ENCODE measurements at places on chromosomes 6 and 20.

- no peak for DNase-seq
Measured at GRCh38 chr6:167136376-167136775, 13.5 kb downstream of the CCR6 start.

DNA sequence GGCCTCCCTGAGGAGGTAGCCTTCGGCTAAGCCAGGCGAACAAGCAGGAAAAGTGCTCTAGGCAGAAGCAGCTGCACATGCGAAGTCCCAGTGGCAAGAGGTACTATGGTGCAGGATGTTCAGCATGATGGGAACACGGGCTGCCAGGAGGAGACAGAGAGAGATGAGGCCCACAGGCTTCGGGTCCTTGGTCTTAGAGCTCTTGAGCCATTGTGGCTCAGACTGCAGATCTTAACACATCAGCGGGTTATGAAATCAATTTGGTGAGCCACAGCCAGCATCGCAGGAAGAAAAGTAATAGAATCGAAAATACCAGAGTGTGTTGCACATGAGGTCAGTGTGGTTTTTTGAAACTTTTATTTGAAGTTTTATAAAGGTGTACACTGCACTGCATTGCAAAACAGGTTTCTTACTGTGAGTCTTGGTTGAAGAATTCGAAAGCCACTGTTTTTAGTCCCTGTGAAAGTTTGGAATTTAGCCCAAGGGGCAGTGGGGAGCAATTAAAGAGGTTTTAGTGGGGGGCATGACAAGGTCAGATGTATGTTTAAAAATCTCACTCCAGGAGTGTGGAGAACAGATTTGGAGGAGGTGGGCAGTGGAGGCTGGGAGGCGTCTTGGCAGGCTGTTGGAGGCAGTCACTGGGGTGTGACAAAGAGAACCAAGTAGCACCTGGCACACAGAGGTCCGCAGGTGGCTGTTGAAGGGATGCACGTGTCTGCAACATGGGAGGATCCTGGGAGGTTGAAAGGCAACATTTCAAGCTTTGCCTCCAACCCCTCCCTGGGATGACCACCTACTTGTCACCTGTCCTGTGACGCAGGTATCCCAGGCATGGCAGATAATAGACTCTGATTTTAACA, 69.3 kb downstream of the EYA2 start:
- peak; percentile 19 for DNase-seq

DNA sequence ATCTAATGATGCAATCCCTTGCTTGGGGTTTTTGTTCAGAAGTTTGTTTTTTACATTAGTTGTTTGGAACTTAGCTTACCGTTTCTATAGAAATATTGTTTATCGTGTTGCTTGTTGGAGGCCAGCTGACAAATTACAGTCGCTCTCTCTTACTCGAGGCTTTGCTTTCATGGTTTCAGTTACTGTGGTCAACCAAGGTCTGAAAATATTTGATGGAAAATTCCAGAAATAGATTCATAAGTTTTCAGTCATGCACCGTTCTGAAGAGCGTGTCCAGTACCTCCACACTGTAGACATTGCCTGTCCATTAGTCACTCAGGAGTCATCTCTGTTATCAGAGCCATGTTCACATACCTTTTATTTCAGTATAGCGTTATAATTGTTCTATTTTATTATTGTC, 47.9 kb downstream of the DEK start:
- DNase-seq: no peak

DNA sequence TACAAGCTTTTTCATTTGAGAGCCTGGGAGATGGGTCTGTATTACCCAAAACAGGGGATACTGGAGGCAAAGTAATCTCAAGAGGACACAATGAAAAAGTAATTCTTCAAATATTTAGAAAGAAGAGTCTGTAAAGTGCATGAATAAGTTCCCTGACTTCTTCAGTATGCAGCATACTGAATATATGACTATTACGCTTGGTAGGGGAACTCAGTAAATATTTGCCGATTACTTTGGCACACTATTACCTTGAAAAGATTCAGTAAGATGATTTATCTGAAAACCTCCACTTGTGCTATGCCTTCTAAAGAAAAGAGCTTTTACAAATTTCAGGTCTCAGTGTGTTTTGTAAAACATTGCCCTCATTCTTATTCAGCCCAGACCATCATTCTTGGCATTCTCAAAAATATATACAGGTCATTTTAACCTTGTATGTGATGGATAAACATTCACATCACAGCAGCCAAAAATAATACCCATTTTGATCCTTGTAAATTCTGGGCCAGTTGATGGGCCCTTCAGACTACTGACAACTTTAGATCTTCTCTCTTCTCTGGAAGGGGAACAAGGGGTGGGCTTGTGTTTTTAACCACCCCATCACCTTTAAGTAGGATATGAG, 125.9 kb downstream of the EDN1 start:
- no peak for DNase-seq

GRCh38 chr6:145420599-145420998, 314.7 kb downstream of the EPM2A start:
- DNase-seq: peak; percentile 39

- DNase-seq: no peak
Measured at GRCh38 chr6:157519255-157520116, 138.5 kb downstream of the ZDHHC14 start.

DNA sequence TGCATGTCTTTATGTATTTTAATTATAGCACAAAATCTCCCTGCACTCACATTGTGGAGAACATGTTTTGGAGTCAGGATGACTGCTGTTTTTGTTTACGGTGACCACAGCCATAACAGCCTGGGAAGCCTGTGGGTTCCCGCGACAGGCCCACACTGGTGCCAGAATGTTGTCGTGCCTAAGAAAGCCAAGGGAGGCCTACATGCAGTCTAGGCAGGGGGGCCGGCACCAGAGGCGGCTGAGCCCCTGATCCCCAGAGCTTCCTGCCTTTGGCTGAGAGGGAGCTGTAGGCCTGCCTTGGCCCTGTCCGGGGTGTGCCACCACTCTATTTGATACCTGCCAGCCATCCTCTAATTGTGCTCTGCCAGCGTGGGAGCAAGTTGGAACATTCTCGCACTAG, 46.7 kb downstream of the TBC1D7 start:
- DNase-seq: no peak

GRCh38 chr6:16907991-16908390, 146.7 kb upstream of the ATXN1 start:
- no peak for DNase-seq

GRCh38 chr6:116191881-116192280, 62.0 kb downstream of the TSPYL4 start:
- DNase-seq: peak; percentile 8

DNA sequence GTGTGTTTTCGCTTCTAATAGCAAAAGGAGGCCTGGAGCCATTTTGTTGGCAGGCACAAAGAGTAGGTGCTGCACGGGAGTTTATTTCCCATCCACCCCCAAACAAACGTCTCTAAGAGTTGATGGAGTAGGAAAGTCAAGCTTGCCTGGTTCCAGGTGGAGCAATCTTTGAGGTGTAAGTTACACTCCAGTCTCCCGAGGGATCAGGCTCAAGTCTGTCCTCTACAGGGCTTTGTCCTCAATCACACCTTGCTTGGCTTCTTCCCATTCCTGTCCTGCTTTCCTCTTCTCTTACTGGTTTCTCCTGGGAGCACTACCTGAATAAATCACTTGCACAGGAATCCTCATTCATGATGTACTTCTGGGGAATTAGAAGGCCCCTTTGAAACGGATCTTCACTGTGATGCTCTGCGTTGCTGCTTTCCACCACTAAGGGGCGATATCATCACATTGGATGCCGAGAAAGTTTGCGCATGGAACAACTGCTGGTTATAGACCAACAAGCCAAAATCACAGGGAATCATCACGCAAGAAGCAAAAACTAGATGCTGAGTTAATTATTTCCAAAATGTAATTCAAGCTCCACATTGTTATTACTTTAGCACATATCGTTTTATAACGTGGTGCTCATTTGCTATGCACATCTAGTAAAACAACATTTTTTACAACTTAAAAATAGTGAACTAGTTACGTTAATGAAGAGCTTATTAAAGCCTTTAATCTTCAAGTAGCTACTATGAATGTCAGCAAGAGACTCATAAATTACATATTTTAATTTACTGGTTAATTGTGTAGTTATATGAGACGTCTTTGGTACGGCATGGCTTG, 156.8 kb downstream of the DNAH8 start:
- DNase-seq: peak; percentile 47

- DNase-seq: no peak
Measured at GRCh38 chr20:34365765-34366213, 2.7 kb downstream of the ITCH start.

- DNase-seq: no peak
Measured at GRCh38 chr6:3899061-3899460, 49.9 kb downstream of the FAM50B start.

DNA sequence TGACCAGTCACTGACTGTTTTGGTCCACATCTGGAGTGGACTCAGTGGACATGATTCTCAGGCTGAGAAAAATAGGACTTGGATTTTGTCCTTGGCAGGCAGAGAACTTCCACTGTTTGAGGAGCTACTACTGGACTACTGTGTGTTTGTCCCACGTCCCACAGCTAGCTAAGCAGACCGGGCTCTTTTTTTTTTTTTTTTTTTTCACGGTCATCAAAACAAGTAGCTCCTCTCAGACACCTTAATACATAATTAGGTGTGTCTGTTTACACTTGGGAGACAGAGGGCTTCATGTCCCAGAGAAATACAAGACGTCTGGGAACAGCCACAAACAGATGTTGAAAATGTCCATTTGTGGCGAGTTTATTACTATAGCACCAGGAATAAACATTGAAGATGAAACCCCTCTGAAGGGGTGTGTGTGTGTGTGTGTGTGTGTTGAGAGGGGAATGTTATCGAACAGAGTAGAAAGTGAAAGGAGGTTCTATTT, 155.0 kb upstream of the SUPT3H start:
- DNase-seq: no peak

- DNase-seq: no peak
Measured at GRCh38 chr6:119482850-119483285, 133.3 kb upstream of the MAN1A1 start.

GRCh38 chr6:43796168-43796567, 26.2 kb downstream of the VEGFA start:
- DNase-seq: no peak

- DNase-seq: no peak
Measured at GRCh38 chr6:157898169-157898568, 75.1 kb downstream of the SNX9 start.

DNA sequence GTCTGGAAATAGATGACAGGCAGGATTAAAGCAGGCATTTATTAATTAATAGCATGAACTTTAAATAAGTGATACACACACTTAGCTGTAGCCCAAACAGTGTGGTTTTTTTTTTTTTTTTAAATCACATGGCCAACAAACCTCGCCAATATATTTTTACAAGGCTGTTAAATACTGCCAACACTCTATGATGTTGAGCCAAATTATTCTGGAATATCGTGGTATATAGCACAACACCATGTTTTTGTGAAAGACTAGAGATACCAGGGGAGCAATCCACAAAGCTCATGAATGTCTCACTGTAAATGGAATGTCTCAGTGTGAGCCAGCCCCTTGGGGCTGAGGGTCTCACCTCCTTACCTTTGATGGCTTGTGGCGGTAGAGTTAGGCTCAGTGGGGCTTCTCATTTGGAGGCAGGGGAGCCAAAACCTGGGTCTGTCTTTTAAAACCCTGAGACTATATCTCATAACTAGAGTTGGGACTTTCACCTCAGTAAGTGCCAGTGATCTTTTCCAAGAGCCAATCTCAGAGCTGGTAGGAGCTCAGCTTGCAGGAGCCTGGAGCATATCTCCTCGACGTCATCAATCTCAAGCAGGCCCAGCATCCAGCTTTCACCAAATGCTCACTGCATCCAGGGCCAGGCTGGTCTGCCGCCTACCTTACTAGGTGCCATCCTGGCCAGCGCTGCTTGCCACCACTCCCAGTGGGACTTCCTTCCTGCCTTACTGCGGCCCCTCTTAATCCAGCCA, 78.5 kb upstream of the FAM184A start:
- no peak for DNase-seq

- no peak for DNase-seq
Measured at GRCh38 chr6:47149066-47149465, 106.9 kb upstream of the ADGRF1 start.

- DNase-seq: no peak
Measured at GRCh38 chr20:57774951-57775350, 65.1 kb upstream of the PMEPA1 start.

DNA sequence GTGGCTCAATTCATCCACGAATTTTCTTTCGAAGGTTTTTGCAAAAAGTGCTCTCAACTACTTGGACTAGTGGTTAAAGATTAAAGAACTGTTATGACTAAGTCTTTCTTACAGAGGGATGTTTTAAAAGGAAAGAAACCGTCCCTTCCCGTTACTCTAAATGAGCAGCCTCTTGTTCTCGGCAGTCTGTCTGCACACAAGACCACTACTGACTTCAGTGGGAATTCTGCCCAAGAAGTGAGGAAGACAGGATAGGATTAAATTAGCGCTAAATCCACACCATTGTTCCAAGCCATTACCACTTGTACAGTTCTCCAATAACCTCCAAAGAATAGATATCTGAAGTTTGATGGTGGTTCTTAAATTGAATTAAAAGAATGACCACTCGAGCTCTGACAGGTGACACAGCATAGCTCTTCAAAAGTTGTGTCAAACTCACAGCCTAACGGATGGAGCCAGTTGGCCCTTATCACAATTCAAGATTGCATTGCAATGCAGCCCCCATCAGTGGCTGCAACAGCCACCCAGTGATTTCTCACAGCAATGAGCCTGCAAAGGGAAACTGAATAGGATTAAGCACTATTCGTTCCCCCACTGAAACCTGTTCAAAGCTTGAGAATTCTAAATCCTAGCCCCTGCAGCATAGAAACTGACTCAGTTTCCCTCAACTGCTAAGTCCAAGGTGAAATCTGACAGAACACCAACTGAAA, 1.8 kb downstream of the EPB41L2 start:
- DNase-seq: no peak

DNA sequence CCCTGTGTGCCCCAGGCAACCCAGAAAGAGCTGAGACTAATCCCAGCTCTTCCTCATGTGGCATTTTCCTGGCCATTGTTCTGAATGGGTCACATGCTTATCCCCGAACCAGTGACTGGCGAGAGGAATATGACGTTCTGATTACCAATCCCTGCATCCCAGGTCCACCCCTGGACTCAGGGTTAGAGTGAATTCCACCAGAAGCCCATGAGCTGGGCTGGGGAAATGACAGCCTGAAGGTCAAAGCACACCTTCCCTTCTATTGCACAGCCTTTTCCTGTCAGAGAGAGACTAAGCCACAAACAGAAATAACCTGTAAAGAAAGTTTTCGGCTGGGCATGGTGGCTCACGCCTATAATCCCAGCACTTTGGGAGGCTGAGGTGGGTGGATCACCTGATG, 70.9 kb downstream of the ZNF217 start:
- DNase-seq: no peak

Measured in NCI-H524 (cell line).